Kasumi-1 (cell line): ENCODE measurements at places on chromosomes 6 and 20.

- no peak for DNase-seq
Measured at GRCh38 chr6:13539572-13539971, 34.8 kb upstream of the SIRT5 start.

DNA sequence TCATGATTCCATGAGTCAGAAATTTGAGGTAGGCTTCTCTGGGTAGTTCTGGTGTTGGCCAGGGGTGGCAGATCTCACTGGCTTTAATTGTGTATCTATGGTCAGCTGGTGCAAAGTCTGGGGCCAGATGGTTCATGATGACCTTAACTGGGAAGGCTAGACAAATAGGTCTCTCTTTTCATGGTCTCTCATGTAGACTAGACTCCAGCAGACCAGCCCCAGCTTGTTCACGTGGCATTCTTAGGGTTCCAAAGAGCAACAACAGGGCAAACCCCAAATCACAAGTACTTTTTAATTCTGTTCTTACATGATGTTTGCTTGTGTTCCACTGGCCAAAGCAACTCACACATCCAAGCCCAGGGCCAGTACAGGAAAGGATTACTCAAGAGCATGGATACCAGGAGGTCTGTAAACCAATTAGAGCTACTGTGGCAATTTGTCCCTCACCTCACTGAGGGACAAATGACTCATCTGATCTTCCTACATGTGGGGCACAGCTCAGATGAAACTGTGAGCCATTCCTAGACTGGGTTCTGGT, 79.5 kb upstream of the PBOV1 start:
- no peak for DNase-seq

DNA sequence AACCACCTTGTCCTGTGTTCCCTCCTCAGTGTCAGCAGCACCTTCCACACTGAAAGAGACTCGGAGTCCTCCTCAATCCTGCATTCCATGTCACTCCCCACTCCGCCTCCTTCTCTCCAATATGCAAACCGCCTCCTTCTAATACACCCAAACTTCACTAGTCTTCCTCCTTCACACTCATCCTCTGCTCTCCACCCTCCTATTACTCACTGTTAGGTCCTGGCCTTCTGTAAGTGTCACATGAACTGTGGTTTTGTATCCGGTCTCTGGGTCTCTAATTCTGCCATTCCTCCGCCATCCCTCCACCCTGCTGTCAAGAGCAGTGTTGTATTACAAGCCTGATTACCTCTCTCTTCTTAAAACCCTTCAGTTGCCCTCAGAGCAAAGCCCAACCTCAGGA, 200.5 kb upstream of the CDYL start:
- DNase-seq, result no peak

GRCh38 chr20:48403167-48403761, 424.5 kb downstream of the PREX1 start:
- DNase-seq, result no peak

- DNase-seq, result no peak
Measured at GRCh38 chr6:56852260-56853010, 102.5 kb upstream of the BEND6 start.

- DNase-seq, result no peak
Measured at GRCh38 chr20:43821795-43822194, 92.9 kb upstream of the TOX2 start.
